Stimulated activated CD8-positive, alpha-beta memory T cell treated with anti-CD3 and anti-CD28 coated beads, Interleukin-7, amount 100 ng/mL, for 24 hours (primary cell): ENCODE measurements at places on chromosomes 12 and 14.

DNA sequence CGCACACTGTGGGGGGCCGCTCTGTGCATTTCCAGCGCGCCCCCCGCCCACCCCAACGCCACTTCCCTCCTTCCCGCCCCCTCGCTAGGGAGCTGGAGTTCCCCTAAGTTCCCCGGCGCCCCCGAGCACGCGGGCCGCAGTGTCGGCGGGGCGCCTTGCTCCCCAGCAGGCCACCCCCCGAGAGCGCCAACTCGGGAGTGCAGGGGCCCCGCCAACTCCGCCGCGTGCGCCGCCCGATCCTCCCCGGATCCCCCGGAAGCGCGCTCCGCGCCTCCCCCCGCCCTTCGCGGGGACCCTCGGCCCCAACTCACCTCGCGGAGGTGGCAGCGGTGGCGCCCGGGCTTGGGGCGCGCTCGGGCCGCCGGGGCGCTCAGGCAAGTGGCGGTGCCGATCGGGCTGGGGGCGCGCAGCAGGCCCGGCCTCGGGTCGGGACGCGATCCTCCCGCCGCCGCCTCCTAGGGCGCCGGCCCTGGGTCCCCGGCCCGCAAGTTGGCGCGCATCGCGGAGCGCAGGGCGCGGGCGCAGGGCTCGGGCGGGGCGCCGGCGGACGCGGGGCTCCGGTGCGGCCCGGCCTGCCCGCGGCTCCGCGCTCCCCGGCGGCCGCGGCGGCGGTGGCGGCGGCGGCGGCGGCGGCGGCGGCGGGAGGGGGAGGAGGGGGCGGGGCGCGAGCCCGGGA lies at the start of gene NCOR2:
NCOR2 (minus strand) TSS at position 616 of the 676 bp plus-strand sequence. CDS start 72,361 bp downstream, outside the sequence.
- no peak for DNase-seq

- no peak for DNase-seq
Measured at GRCh38 chr12:124663206-124663605, 95.8 kb upstream of the NCOR2 start.

DNA sequence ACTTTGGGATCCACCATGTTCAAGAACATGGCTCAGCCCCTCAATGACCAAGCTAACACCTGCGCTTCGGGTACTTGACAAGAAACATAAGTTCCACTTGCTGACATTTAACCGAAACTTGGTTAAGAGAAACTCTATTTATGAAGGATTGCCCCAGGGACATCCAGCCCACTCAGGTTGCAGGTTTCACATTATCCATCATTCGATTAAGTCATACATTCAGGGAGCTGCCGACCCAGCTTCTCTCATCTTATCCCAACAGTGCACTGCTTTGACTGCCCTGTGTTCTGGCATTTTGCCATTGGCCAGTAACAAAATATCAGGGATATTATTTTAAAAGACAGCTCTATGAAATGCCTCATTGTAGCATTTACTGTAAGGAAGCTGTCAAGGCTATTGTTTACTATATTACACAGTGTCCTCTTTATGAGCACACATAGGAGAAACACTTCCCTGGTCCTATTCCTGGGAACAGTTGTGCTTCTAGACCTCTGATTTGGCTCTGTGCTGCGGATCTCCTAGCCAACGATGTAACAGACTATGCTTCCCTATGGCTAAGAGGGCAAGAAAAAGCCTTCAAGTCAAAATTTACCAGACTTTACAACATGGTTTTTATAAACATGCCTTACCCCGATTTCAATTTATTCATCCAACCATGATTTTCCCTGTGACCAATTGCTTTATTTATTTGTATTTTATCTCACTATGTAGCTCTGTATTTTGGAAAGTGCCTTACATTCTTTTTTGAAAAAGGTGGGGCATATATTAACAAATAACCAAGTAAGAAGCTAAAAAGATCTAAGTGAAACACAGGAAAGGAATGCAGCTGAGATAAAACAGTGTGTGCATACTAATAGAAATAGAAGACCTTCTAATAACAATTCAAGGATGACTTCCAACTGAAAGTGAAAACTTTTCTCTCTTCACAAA lies 109.3 kb downstream of the ITPR2 start:
- DNase-seq: no peak

GRCh38 chr14:89921346-89921745 lies 33.2 kb downstream of the EFCAB11 start:
- DNase-seq: no peak

DNA sequence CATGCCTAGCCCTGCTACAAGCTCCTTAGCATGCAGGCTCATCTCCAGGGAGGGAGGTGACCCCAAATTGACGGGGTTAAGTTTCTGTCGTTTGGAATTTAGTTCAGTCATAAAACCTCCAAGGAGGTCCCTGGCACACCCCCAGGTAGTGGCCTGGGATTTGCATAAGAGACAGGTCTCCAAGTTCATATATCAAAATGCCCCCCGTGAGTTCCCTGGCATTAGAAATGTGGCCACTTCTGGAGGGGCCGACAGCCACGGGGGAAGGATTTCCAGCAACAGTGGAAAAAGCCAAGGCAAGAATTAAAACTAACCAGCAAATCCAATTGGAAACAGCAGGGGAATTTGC lies 228.8 kb downstream of the BCL11B start:
- no peak for DNase-seq

DNA sequence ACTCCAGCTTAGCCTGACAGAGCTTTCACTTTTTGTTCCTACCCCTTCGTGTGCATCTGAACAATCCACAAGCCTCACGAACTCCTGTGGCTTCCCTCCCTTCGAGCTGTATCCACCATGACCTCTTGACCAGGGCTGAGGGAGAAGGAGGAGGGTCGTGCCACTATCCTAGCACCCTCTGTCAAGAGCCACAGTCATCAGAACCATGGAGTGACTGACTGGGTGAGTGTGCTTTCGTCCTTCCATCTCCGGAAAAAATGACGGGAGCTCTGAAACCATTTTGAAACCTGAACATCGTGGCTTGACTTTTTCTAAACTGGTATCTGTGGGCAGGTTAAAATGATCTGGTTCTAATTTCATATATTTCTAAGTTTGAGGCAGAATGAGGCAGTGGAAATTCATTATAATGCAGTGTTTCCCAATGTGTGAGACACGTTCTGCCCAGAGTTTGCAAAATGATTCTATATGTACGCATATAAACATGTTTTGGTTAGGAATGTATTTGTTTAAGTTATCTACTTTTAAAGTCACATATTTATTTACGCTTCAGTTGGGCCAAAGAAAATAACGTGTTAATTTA lies 27.0 kb downstream of the IL26 start:
- no peak for DNase-seq

- DNase-seq: no peak
Measured at GRCh38 chr14:39107591-39107996, 4.6 kb upstream of the SEC23A start.

GRCh38 chr14:68780358-68781160 lies 12.3 kb downstream of the ZFP36L1 start:
- DNase-seq: no peak

DNA sequence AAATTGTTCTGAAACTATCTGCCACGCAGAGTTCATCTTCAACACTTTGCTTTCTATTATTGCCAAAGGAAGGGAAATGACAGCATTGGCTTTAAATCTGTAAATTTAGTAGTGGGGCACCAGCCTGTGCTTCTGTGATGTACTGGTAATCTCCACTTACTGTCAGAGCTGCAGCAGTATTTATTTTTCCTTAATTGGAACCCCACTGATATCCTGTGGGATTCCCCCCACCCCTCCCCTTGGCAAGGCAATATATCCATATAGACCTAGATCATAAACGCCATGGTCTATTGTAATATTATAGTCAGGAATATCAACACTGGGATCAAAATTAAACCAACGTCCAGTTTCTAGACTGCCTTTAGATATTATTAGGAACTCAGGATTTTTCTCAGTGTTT lies 96.7 kb downstream of the RMST start:
- no peak for DNase-seq

- no peak for DNase-seq
Measured at GRCh38 chr12:109832541-109833306, 474 bp downstream of the TRPV4 start.

DNA sequence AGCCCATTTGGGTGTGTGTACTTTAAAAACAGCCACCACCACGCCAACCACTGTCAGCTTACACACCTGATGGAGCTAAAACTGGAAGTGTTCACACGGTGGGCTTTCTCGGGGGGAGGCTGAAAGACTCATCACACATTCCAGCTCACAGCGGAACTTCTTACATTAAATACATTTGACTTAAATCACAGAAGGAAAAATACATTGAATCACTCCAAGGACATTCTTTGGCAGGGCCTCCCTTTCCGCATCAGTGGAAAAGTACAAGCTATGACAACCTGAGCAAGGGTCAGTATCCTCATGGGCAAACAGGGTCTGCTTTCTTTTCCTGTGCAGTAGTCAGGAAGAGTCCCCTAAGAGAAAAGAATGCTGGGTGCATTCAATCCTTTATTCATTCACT lies 31.0 kb upstream of the TC2N start:
- no peak for DNase-seq

DNA sequence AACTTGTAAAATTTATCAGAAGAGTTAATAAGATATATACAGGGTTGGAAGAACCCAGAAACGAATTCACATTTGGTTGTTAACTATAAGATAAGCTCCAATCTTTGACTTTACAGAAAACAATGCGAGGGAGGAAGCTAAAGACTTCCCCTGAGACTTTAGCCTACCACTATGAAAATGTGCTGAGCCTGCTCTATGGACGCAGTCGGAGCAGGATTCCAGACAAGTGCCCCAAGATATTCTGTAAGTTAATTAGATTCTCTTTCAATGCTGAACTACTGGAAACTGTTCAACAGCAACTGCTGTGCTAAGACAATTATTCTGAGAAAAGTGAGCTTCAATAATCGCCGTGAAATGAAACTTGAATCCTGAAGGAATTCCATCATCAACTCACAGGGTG lies 8.3 kb upstream of the LRRC10 start:
- DNase-seq: no peak

- DNase-seq: no peak
Measured at GRCh38 chr12:95473231-95473883, 595 bp upstream of the METAP2 start.

DNA sequence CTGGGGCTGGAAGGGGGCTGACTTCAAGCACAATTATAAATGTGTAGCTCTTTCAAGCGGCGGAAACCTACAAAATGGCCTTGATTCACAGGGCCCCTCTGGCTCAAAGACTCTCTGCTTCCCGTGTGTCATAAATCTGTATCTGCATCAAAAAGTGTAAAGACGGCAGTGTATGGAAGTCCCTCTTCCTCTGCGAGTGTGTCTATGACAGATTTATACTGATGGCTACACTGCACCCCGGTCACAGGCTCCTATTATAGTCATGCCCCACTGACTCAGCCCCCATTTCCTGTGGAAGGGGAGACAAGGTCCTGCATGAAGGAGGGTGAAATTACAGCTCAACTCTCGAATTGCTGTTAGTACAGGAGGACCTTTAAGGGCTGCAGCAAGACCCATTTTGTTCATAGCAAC lies 68.6 kb downstream of the HMGA2 start:
- no peak for DNase-seq

- DNase-seq: no peak
Measured at GRCh38 chr12:129789921-129790320, 113.9 kb downstream of the TMEM132D start.

GRCh38 chr14:71764701-71765382 lies 167.4 kb upstream of the RGS6 start:
- DNase-seq: no peak

GRCh38 chr12:104510145-104510872 lies 53.6 kb downstream of the CHST11 start:
- no peak for DNase-seq

DNA sequence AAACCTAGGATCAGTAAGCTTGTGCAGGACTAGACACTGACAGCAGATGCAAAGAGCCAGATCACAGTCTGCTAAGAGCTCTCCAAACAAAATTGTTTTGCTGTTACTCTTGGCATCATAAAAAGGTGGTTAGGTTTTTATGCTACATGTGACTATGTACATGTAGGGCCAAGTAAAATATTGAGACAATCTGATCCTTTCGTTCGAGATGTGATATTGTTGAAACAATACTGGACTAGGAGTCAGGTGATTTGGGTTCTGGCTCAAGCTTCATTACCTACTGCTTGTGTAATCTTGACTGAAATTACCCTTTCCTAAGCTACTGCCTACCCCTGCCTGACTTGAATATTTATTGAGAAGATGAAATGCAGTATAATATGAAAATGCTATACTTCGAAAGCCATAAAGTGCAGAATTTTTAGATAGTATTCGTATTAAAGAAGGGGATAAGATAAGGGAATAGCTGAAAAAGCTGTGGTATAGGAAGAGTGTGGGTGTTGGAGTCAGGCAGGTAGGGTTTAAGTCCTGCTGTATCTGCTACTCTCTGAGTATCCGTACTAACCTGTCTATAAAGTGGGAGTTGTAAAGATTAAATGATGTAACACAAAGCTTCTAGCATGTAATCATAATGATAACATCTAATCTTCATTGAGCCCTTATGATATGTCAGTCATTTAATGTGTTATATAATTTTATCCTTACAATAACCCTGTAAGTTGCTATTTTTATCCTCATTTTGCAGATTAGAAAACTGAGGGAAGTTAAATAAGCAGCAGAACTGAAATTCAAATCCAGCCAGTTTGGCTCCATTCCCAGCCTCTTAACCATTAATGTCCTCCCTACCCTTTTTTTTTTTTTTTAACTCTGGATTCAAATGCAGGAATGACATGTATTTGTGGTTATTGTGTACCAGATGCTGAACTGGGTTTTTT lies 38.6 kb upstream of the ATF1 start:
- no peak for DNase-seq

GRCh38 chr12:119803381-119803791 lies 73.7 kb downstream of the CIT start:
- no peak for DNase-seq

DNA sequence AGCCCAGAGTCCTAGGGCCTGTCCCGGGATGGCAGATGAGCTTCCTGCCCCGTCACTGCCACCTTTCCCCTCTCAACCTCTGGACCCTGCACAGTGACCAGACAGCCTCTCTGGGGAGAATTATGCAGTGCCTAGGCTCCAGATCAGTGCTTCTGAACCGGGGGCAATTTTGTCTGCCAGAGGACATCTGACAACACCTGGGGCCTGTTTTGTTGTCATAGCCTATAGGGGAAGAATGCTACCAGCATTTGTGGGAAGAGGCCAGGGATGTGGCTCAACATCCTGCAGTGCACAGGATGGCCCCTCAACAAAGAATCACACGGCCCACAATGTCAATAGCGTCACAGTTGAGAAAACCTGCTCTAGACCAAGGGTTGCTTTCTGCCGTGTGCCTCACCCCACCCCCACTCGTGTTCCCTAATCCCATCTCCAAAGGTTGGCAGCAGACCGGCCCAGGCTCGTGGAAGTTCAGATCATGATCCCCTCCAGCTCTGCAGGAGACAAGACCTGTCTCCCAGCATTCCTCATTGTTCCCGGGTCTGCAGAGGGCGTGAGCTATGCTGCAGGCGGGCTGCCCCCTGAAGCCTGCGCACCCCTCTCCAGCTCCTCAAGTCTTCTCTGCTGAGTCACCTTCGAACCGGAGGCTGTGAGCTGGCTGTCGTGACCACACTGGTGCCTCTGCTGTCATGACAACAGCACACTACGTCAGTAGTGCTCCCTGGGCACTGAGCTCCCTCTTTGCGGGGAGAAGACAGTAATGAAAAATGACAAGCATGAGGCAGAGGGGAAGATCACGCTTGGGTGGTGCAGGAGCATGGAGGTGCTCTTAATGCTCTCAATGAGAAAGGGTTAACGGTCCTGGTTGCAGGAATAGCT lies 2.0 kb upstream of the GAPDH start:
- no peak for DNase-seq
